Lower leg skin (tissue), 4 donors: ENCODE measurements at places on chromosomes 7 and 10.
A peak's percentile ranks its signal among the peaks of the same experiment; 100 is the strongest.

- DNase-seq, result peak; percentile 70
These were observed 41.6 kb downstream of the FRMPD2 start for GRCh38 chr10:48232717-48233447.

DNA sequence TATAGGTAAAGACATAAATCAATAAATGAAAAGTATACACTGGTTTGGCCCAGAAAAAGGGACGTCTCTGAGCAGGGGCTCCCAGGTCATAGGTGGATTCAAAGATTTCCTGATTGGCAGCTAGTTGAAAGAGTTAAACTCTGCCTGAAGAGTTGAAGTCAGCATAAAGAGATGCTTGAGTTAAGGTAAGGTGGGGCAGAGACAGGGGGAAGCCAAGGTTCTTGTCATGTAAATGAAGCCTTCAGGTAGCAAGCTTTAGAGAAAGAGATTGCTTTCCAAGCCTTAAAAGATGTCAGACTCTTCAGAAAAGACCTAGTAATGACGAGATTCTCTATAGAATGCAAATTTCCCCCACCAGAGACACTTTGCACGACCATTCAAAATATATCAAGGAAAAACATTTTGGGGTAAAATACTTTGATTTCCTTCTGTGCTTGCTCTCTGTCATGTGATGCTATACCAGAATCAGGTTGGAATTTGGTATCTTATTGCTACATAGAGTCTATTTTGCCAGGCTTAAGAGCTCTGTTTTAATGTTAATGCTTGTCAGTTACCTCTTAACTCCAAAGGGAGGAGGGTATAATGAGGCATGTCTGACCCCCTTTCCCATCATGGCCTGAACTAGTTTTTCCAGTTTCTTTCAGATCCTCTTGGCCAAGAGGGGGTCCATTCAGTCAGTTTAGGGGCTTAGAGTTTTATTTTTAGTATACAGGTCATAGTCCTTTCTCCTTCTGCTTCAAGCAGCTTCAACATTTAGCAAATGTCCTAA lies 429.6 kb downstream of the ADRA2A start:
- DNase-seq, result no peak

GRCh38 chr7:45068236-45069023 lies 20.3 kb downstream of the NACAD start:
- DNase-seq, result no peak

- peak; percentile 82 for DNase-seq
These were observed 263.3 kb downstream of the GLRX3 start for GRCh38 chr10:130399425-130399950.

- DNase-seq, result no peak
These were observed 131.2 kb downstream of the BTAF1 start for GRCh38 chr10:92054807-92055206.

DNA sequence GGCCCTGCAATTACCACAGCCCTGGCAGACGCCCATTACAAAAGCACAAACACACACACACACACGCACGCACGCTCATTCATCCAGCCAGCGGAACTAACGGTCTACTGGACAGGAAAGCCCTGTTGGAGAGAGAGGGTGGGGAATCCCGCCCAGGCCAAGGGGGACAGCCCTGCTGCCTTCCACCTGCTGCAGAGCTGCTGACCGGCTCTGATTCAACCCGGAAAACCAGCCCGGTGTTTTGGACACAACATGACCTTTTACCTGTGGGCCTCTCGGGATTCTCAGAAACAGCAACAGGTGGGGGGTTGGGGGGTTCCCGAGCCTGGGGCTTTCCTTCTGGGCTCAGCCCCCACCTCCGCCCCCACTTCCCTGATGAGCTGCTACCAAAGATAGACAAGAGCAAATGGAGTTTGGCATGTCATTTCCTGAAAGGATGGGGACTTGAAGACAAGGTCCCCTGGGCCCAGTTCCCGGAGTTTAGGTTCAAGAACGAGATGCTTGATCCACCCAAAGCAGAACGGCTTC lies 18.5 kb upstream of the SERPINE1 start:
- peak; percentile 89 for DNase-seq

- DNase-seq, result no peak
These were observed 80.8 kb upstream of the RHOBTB1 start for GRCh38 chr10:61024856-61025201.

- peak; percentile 58 for DNase-seq
These were observed 10.0 kb downstream of the PITRM1 start for GRCh38 chr10:3162533-3162932.

DNA sequence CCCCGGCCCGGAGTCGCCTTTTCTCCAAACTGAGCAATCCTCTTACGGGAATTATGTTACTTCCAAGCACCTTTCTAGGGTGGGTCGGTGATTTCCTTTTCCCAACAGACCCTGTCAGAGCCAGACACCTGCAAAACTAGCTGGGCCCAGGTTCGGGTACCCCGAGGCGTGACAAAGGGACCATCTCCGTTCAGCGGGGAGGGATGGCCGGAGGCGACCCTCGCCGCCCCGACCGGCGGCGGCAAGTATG lies 445 bp downstream of the PPA1 start:
- no peak for DNase-seq

DNA sequence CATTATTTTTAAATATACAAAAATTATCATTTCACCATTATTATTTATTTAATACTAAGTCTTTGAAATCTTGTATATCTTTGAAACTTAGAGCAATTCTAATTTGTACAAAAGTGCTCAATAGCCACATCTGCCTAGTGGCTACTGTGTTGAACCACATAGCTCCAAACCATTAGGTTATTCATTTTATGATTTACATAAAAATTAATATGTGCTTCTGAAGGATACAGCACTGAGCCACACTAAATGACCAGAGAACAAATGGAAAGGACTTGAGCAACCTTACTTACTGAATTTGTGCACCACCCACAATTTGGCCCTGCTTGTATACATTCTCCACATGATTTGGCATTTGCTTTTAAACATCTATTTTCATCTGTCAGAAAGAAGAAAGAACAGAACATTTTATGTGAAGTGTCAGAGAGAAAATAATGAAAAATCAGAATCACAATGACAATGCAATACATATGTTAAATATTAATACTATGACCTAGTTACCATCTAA lies 25.8 kb downstream of the ITGB1 start:
- DNase-seq, result no peak

- DNase-seq, result peak; percentile 25
These were observed 80.0 kb downstream of the C7orf25 start for GRCh38 chr7:42831718-42832522.

- no peak for DNase-seq
These were observed 90.6 kb downstream of the ODAD2 start for GRCh38 chr10:27908231-27908630.

DNA sequence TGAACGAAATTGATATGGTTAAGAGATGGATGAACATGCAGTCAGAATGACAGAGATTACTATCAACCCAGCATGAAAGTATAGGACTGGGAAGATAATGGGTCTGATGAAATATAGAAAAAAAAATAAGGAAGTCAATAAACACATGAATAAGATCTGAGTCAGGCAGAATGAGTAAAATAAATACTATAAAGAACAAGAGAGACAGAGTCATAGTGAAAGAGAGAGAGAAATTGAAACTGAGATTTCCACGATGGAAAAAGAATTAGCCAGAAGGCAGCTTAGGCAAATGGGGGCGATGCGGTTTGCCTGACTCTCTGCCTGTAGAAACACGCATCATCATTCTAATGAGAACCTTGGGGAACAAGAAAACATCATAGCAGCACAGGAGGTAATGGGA lies 26.6 kb downstream of the SEMA3D start:
- DNase-seq, result no peak

- no peak for DNase-seq
These were observed 147.2 kb upstream of the FAM171A1 start for GRCh38 chr10:15518250-15518649.

GRCh38 chr10:62183857-62184795 lies 84.5 kb downstream of the RTKN2 start:
- DNase-seq, result no peak

DNA sequence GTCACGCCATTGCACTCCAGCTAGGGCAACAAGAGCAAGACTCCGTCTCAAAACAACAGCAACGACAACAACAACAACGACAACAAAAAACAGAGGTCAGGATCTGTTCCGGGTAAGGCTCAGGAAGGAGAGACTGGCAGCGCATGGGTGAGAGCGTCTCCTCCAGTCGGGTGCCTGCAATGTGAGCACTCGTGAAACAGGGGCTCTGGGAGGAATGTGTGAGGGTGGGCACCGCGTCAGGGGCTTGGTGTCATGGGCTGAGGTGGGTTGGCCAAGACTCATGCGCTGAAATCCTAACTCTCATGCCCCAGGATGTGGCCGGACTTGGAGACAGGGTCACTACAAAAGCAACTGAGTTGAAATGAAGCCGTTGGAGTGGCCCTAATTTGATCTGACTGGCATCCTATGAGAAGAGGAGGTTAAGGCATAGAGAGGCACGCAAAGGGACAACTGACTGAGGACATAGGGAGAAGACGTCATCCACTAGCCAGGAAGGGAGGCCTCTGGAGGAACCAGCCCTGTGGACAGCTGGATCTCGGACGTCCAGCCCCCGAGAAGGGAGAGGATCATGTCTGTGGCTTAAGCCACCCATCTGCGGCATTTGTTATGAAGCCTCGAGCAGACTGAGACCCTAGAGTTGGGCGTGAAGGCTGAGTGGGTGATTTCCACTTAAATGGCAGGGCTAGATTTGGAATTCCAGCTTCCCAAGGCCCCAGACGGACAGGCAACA lies 241.5 kb upstream of the PITRM1 start:
- DNase-seq, result peak; percentile 74

GRCh38 chr7:84245835-84246234 lies 51.2 kb upstream of the SEMA3A start:
- no peak for DNase-seq

DNA sequence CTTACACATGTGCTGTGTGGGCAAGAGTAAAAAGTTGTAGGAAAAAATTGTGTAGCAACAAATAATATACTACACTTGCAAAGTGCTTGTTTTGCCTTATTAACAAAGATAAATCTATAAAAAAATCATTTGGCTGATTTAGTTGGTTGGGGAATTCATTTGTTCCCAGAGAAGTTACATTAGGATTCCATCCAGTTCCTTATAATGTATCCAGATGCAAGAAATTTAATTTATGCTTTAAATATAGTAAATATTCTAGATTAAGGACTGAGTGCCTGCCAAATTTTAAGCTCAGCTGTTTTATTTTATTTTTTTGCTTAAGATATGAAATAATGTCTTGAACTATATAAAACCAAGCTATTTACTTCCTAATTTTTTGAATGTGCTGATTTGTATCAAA lies 1169.9 kb downstream of the NXPH1 start:
- DNase-seq, result no peak

GRCh38 chr10:58952747-58953466 lies 223.5 kb upstream of the PHYHIPL start:
- peak; percentile 54 for DNase-seq

DNA sequence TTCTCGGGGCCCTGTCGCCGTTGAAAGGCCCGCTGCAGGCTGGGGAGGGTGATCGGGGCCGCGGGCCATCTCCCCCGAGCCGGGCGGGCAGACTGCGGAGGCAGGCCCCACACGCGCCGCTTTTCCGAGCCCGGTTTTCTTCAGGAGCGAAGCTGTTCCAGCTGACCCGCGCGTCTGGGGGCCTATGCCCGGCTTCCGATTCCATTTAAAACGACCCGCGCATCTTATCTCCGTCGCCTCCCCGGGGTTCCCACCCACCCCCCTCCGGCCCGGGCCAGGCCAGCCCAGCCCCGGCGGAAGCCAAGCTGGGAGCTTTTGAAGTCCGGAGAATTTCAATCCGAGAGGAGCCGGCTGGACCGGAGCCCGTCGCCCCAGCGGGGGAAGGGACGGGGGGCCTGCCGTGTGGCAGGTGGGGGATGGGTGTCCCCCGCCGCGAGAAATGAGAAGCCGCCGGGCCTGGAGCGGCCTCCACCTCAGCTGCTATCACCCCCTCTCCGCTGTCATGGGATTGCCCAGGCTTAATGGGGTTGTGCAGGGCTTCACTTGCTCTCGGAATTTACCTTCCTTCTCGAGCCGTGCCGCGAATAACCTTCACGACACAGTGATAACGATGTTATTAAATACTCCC lies 3.1 kb upstream of the EVX1 start:
- DNase-seq, result no peak

- DNase-seq, result no peak
These were observed 146.6 kb downstream of the REEP3 start for GRCh38 chr10:63667596-63668480.

DNA sequence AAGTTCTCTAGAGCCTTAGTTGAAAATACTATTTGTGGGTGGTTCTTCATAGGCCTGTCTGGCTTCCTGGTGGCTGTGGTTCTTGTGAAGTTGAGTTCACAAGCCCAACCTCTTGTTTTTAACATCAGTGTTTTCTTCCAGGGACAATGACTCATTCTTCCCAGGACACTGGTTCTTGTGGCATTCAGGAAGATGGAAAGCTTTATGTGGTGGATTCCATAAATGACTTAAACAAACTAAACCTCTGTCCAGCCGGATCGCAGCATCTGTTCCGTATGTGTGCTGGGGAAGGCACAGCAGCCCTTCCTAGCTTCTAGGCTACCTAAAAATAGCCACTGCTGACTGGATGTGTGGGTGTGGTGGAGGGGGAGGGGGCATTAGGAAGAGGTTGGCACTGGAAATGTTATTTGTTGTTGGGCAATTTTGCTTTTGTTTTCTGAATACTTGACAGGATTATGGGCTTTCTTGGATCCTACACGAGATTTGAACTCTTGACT lies 3.9 kb downstream of the LSMEM1 start:
- peak; percentile 41 for DNase-seq

DNA sequence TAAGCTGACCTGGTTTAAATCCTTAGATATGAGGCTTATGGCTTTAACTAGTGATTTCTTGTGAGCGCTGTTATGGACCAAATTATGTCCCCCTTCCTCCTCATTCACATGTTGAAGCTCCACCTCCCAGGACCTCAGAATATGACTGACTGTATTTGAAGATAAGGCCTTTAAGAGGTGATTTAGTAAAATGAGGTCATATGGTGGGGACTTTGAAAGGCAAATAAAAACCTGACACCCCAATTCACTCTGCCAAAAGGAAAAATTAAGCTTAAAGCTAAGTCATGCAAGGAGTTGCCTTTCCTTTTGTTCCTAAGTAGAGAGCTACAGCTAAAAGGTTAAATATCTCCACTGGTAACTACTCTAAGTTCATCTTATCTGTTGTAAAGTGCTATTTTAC lies 36.4 kb upstream of the FIGNL1 start:
- DNase-seq, result no peak

- DNase-seq, result no peak
These were observed 1115.7 kb upstream of the C7orf33 start for GRCh38 chr7:147474862-147475261.

- peak; percentile 19 for DNase-seq
These were observed 719 bp downstream of the DPY19L1 start for GRCh38 chr7:35036361-35037171.

DNA sequence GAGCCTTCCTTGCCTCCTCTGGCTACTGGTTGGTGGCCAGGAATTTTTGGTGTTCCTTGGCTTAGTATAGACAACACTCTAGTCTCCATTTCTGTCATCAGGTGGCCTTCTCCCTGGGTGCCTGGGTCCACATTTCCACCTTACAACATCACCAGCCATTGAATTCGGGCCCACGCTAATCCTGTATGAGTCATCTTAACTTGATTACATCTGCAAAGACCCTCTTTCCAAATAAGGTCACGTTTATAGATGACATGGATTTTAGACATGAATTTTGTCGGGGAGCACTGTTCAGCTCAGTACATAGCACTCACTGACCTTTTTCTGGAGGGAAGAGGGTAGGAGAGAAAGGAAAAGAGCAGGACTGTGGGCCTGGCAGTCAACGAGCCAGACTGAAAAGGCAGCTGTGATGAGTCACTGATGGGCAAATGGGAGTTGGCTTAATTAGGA lies 39.4 kb downstream of the MMRN2 start:
- DNase-seq, result no peak
